ENCODE measurements at places on chromosomes 4 and X.
A peak's percentile ranks its signal among the peaks of the same experiment; 100 is the strongest.

DNA sequence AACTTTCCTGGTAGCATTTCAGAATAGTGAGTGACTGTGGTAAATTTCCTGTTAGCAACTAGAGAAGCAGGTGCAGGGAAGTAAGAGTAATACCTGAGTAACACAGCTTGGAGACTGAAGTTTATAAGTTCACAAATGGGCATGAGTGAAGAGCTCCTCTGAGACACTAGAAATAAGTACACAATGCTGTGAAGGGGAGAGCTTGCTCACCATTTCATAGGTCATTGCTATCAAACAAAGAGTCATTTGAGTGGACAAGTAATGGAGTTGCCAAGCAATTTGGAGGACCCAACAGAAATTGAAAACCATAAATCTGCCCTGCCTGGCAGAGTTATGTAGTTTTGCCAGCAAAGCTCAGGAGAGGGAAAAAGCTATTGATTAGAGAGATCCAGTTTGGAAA is 523.6 kb downstream of the TRAM1L1 start:
- no peak for DNase-seq

DNA sequence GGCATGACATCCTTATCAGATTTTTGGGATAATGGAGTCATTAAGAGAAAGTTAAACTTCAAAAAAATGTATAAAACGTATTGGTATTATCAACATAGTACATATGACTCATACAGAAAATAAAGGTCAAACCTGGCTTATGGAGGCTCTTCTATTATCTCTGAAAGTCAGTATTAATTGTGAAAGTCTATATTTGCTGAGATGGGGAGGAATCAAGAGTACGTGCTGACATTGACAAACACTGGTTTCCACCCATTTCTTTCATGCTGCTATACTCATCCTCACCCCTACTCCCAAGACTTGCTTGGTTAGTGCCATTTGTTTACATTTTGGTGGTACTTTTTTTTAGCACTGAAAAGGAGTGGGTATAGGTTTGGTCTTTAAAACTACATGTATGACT is 30.8 kb upstream of the PLA2G12A start:
- DNase-seq: no peak

DNA sequence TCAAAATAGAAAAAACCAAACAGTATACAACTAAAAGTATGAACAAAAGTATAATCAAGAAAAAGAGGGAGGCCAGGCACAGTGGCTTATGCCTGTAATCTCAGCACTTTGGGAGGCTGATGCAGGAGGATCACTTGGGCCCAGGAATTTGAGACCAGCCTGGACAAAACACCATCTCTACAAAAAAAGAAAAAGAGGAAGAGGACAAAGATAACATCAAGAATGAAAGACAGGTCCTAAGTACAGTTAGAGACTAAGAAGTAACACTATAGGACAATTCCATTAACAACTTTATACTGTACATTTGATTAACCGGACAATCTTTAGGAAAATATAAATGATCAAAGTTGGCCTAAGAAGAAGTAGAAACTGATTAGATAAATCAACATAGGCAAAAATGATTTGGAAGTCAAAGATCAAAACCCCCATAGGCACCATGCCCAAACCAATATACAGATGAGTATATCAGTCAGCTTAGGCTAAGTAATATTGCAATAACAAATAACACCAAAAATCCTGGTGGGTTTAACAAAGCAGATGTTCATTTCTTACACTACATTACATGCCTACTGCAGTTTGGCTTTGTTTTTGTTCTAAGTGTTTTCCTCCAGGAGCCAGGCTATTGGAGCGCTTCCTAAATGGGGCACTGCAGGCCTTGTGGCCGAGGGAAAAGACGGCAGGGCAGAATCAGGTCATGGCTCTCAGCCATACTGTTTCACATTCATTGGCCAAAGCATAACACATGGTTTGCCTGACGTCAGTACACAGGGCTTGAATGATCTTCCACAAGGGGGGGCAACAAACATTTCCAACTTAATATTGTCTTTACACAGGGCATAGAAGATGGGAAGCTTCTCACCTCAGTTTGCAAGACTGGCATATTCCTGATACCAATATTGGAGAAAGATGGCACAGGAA is 42.2 kb upstream of the HGFAC start:
- DNase-seq: no peak

GRCh38 chrX:51614353-51615012 is 4.2 kb downstream of the CENPVL3 start:
- peak; percentile 59 for DNase-seq

- DNase-seq: peak; percentile 15
These were observed 169.3 kb downstream of the PPARGC1A start for GRCh38 chr4:23720556-23720955.

DNA sequence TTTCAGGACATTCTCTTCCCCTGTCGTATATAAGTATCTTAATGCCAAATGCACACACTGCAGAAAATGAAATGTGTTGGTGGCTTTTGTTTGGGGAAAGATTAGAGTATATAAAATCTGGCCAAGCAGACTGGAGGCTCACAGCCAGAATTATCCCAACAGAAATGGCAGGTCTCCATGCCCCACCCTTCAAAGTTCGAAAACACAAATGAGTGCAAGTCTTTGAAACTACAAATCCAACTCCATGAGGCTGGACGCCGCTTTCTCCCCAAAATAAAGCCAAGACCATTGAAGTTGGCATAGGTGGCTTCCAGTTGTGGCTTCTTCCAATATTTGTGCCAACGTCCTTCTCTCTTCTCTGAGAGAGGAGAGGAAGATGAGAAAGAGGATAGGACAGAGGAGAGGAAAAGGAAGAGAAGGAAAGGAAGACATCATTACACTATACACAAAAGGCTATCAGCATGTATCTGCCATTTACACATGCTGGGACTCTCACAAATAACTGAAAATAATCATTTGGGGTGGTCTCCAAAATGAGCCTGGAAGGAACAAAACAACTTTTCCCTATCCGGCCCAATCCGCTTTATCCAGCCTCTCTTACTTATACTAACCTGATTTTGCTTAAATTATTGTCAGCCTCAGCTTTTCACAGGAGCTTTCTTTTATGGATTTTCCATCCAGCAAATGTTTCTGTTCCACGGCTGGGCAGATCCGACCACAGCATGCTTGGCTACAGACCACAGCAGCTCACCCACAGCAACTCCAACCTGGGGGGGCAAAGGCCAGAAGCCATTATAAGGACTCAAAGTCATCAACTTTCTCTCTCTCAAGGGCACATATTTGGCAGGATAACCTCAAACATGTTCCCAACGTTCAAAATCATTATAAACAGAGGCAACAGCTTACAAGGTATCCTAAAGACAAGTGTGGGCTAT is 71.7 kb downstream of the APBB2 start:
- DNase-seq: peak; percentile 92

GRCh38 chr4:122826079-122826527 is 528 bp upstream of the FGF2 start:
- DNase-seq: no peak

DNA sequence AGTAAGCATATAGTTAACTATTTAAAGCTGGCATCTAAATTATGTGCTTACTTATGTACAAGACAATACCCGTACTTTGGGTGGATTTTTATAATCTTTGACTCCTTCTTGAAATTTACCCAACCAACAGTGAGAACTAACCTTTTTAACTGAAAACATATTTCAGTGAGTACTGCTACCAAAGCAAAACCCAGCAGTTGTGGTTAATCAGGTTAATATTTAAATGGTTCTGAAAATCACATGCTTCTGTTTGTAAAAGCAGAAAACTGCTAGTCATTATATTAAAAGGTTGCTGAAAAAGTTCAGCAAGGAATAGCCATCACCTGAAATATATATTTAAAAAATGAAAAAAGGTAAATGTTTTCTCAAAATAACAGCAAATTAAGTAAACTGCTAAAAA is 20.0 kb downstream of the UBE2D3 start:
- no peak for DNase-seq

DNA sequence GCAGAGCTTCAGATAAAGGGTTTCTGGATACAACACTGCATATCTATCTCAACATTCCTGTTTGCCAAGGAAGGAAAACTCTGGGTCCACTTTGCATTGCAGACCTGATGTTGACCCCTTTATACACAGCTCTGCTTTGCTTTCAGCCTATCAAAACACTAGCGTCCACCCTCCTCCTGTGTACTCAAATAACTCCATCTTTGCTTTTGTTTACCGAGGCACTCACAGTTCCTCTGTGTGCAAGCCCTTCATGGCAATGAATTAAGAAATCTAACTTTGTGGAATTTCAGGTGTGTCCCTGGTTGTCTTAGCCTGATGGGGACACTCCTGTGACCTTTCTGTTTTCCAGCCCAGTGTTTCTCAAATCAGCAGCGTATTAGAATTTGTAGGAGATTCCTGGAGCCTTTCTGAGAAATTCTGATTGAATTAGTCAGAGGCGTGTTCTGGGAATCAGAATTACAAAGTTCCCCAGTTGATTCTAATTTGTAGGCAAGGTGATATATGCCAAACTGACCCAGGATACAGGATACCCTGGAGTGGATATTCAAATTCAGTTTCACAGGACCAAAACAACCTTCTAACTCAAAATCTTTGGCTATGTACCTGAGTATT is 68.6 kb downstream of the DTHD1 start:
- DNase-seq: no peak

- peak; percentile 70 for DNase-seq
These were observed 6.8 kb downstream of the SEPTIN6 start for GRCh38 chrX:119686087-119686691.

DNA sequence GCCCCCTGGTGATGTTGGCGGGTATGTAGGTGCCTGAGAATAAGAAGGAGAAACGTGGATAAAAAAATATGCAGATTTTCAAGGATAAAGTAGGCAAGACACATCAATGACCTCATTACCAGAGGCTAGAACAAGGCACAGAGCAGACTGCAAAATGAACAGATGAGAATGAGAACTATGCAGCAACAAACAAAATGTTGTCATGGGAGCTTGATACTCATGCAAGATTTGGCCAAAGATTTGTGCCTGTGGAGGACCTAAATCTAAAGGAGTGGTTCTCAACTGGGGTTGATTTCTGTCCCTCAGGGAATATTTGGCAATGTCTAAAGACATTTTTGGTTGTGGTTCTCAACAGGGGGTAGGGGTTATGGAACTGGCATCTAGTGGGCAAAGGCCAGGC is 177.3 kb downstream of the FRMPD4 start:
- peak; percentile 54 for DNase-seq

DNA sequence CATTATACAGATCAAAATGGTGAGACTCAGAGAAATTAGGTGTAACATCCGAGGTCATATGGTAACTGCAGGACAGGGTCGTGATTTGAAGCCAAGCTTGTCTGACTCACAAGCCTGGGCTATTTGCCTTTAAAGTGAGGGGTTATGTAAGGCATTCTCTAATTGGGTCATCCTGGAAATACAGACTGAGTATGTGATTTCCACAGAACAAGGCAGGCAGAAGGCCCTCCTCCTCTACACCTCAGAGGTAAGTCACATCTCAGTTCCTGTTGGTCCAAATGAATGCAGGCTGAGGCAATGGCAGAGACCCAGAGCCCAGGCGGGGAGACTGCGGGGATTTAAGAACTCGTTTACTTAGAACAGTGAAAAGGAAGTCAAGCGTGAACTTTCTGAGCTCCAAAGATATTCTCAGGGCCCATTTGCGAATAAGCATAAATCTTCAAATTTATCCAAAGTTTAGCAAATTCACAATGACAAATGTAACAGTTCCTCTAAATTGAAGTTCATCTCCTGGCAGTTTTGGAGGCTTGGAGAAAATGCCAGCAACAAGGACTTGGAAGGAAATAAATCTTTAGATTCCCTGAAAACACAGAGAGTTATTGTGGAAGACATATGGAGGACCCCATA is 153.3 kb downstream of the LDB2 start:
- DNase-seq: peak; percentile 90

DNA sequence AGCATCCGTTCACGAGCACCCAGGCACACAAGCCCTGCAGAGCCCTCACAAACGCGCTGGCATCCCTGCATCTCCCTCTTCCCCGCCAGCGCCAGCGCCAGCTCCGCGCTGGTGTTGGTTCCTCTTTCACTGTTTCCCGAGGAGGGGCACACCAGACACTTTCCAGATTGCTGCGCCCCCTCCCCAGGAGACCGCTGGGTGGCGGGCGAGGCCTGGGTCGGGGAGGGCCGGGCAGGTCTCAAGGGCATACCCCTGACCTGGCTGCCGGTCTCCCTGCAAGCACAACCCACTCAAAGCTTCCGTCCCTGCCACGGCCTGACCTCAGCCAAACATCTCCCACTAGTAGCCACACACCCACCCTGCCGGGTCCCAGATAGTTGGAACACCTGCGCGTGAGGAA is 2.2 kb upstream of the NKX1-1 start:
- no peak for DNase-seq

DNA sequence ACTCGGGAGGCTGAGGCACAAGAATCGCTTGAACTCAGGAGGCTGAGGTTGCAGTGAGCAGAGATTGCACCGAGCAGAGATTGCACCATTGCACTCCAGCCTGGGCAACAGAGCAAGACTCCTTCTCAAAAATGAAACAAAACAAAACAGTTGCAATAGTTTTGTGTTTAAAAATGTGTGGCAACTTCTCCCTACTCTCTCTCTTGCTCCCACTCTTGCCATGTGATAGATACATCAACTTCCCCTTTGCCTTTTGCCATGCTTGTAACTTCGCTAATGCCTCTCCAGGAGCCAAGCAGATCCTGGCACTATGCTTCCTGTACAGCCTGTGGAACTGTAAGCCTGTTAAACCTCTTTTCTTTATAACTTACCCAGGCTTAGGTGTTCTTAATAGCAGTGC is 52.5 kb upstream of the INTU start:
- DNase-seq: no peak

DNA sequence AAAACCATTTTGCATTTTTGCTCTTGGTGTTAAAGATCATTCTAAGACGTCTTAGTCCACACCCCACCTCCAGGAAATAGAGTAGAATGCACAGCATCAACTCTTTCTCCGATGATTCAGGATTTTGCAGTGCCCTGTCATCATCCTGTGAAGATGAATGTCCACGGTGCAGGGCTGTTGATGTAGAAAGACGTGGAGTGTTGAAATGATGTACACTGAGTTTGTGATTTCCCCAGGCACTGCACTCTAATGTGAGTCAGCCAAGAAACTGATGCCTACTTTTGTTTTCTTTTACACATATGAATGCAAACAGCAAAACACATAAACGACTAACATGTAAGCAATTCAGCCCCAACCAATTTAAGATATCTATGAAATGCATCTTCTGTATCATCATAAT is 10.5 kb downstream of the LGI2 start:
- peak; percentile 19 for DNase-seq

DNA sequence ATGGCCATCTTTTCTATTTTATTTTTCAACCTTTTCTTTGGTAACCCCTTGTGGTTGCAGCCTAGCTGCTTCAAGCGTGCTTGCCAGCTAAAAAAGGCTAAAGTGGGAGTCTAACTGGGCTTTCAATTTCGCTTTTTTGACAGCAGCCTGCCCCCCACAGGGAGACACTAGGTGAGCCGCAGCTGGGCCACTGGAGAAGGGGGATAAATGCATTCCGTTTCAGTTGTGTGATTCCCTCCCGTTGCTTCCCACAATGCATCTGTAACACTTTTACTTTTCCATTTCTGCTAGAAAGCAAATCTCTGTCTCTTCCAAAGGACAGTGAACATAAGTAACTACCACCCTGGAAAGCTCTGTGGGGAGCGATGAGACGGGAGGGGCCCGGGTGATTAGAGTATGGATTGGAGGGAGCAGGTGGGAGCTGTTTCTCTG is 86.3 kb upstream of the RAPGEF2 start:
- DNase-seq: no peak

- no peak for DNase-seq
These were observed 42.0 kb upstream of the ZXDA start for GRCh38 chrX:57952320-57952678.

Data from AG10803 (cell line).